ENCODE measurements at places on chromosomes 1 and 21.

GRCh38 chr1:95308276-95309030 is 74.4 kb downstream of the RWDD3 start:
- DNase-seq = no peak

GRCh38 chr1:232110281-232111090 is 483.9 kb downstream of the DISC1 start:
- DNase-seq = no peak

GRCh38 chr1:100578201-100578600 is 40.3 kb downstream of the GPR88 start:
- no peak for DNase-seq

DNA sequence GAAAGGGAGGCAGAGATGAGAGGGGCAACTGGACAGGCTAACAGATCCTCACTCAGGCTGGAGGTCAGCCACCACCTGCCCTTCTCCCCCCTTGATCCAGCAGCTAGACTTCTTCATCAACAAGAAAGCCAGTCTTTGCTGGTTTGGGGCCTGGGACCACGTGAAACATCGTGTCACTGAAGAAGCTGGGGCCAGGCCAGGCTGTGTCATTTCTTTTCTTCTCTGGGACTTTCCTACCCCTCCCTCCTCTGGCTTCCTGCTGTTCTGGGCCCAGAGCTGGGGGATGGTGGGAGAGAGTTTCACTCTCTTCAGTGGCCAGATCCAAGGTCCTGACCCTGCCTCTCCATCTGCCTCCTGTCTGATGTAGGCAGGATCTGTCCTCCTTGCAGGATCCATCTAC is 18.1 kb upstream of the SLC26A9 start:
- DNase-seq = no peak

- no peak for DNase-seq
Observed at GRCh38 chr21:37645848-37646247, 270.4 kb downstream of the KCNJ6 start.

DNA sequence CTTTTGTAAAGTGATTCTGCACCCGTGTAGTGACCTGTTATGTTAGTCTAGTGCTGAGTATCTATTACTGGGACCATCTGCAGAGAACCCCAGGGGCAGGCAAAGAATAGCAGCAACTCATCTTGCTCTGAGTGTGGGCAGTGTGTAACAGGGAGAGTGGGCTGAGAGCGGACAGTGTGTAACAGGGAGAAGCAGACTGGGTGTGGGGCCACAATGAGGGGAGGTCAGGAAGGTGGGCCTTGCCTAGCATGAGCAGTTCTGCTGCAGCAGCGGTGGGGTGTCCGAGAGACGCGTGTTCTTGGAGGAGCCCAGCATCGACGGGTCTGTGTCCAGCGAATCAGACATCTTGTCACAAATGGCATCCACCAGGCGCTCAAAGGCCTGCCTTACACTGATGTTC is 41.2 kb upstream of the NRDC start:
- no peak for DNase-seq

DNA sequence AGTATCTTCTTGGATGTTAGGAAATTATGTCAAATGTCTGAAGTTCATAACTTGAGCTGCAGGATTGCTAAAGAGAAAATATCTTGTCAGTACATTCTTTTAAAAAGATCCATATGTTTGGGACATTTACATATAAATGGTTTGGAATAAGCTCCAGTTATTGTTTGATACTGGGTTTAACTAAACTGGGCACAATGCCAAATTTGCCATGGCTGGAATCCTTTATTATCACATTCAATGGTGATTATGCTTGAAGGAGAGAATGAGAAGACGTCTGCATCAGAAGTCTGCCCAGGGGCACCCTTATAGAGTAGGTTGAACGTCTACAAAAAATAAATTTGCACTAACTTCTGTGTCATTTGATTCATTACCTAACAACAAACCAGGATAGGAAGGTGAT is 652.5 kb downstream of the AMY1C start:
- no peak for DNase-seq

DNA sequence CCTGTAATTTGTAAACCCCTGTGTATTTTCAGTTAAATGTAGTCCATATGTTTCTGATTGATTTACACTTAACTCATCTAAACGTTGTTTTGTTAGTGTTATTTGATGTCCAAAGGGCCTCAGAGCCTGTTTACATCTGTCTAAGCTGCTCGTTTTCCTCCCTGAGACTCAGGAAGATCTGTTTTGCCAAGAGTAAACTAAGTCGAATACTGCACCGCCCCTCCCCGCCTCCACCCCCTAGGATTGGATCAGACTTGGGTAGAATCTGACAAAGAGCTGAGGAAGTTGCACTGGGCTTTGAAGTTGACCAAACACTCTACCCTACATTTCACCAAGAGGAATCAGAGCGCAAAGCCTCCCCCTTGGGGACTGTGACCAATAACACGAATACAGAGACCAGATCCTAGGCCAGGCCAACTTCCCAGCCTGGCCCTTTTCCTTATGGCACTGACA is 206.9 kb upstream of the LMO4 start:
- no peak for DNase-seq

DNA sequence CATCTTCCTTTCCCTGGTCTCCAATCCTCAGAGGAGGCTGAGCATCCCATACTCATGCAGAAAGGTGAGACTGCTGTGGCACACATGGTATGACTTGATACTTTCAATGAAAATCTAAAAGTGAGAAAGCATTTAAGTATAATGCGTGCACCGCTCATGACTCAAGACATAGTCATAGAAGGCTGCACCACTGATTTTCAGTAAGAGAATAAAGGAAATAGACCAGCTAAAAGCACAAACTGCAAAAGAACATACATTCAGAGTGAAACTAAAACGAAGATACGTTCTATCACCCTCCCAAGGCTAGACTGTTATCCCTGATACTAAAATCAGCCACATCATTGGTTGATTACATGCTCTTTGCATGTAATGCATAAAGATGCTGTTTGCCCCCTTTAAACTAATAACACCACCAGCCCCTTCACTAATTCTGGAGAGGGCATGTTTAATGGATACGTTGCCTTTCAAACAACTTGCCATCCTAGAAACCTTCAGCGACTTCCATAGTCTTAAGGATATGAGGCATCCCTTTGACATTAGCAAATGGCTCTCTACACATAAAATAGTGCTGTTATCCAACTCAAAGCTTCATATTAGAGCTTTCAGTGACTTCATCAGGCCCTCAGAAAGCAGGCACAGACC is 2.1 kb downstream of the PLD5 start:
- no peak for DNase-seq

DNA sequence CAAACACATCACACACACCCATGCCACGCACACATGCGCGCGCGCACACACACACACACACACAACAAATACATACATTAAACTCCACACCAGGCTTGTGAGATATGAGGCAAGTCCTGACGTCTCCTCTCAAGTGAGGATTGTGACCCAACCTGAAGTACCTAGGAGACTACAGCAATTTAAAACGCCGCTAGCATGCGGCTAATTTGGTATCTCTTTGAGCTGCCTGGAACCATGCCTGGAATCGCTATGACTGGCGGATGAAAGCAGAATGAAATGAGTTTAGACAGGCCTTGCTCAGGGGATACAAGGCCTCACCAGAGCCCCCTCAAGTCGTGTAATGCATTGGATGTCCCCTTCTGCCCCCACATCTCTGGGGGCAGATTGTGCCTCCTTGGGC is 1.6 kb upstream of the RAB7B start:
- DNase-seq = no peak
